ENCODE measurements at places on chromosomes 13 and 19.
A peak's percentile ranks its signal among the peaks of the same experiment; 100 is the strongest.

- DNase-seq, result peak; percentile 48
Measured at GRCh38 chr19:50657712-50658440, 8.6 kb downstream of the C19orf81 start.

DNA sequence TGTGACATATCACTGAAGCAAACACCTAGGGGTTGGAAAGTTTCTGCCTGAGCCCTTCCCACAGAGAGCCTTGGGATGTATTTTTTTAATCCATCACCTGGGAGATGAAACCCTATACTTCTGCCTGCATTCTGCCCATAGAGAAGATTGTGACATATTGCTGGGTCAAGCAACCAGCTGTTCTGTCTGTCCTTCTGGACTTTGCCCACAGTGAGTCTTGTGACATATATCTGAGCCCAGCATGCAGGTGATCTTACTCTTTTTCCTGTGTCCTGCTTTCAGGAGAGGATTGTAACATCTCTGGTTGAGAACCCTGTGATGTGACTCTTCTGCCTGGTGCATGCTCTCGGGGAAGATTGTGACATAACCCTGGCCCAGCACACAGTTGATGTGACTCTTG, 24.9 kb upstream of the ZNF681 start:
- DNase-seq, result no peak

- peak; percentile 95 for DNase-seq
Measured at GRCh38 chr13:23558675-23559536, 11.3 kb upstream of the TNFRSF19 start.

- DNase-seq, result no peak
Measured at GRCh38 chr13:41032691-41033376, 13.7 kb upstream of the ELF1 start.

GRCh38 chr13:53631511-53631910, 602.9 kb downstream of the OLFM4 start:
- DNase-seq, result no peak

DNA sequence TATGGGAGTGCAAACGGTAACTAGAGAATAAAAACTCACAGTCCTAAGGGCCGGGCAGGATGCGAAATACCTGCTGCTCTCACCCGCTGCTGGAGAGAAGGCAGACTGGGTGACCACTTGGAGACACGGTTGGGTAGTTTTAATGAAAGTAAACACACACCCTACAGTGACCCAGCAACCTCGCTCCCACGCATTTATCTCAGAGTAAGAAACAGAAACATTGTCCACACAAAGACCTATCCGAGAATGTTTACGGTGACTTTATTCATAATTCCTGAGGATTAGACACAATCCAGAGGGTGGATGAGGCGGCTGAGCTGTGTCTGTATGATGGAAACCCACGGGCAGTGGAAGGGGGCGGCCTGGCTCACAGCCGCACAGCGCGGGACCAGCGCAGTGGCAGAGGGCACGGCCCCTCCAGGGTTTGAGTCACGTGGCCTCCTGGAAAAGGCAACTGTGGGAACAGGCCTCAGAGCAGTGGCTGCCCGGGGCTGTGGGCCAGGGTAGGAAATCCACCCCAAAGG, 73.5 kb upstream of the C13orf46 start:
- DNase-seq, result no peak

DNA sequence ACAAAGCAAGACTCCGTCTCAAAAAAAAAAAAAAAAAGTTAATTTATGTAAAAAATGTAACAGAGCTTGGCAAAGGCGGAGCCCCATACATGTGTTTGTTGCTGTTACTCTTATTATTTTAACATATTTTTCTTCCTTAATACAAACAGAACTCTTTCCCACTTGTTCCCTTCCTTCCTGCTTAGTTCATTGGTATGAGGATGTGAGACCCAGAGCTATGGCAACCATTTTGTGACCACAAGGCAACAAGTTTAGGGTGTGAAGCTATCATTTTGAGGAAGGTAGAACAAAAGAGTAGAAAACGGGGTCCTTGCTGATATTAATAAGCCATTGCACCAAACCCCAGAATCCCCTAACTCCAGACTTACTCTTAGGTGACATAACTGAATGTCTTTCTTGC, 5.4 kb downstream of the IFNL1 start:
- no peak for DNase-seq

GRCh38 chr19:49988433-49988832, 27.5 kb upstream of the SIGLEC11 start:
- peak; percentile 65 for DNase-seq

GRCh38 chr19:47272448-47273312, 2.0 kb upstream of the INAFM1 start:
- DNase-seq, result no peak

DNA sequence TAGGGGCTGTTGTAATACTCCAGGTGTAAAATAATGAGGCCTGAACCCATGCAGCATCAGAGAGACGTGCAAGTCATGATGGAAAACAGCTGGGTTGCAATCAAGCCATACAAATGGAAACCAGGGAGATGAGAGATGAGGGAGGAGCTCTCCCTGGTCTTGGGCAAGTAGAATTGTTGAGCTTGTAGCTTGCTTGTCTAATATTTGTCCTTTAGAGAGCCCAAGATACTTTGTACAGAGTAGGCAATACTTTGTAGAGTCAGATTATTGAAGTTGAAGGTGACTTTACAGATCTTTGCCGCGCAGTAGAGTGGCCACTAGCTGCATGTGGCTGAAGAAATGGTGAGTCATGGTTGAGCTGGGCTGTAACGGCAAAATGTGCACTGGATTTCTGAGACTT, 8.3 kb downstream of the ATP8A2 start:
- no peak for DNase-seq

DNA sequence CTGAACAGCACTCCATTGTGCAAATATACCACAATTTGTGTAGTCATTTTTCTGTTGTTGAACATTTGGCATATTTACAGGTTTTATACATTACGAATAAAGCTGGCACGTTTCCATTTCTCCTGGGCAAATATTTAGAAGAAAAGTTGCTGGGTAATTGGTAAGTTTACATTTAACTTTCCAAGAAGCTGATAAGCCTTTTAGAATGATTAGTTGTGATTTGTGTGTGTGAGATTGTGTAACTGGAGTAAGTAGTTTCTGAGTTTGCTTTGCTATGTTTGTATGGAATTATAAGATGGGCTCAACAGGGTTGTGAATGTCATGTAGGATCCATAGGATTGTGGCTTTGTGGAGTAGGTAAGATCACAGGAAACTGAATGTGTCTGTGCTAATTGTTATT, 1.6 kb upstream of the ZNF529 start:
- DNase-seq, result no peak

GRCh38 chr13:66543780-66544179, 686.4 kb downstream of the PCDH9 start:
- DNase-seq, result peak; percentile 5

DNA sequence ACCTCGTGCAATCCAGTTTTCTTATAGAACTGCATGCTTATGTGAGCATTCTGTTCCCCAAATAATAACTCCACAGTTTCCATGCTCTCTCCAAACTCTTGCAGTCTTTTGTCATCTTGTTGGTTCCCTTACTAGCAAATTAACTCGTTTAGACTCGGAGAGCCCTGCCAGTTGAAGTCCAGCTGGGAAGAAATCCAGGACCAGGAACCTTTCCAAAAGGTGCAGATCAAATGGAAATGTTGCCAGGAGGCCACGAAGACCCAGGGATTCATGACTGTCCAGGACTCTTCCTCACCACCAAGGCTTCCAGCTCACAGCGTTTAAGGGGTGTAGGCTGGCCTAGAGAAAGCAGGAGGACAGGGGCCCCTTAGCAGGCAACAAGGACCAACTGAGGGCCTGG, 2.1 kb upstream of the TDRD12 start:
- DNase-seq, result no peak
